NCI-H1048 (cell line): ENCODE measurements at places on chromosomes 16 and 17.

GRCh38 chr17:39617446-39618245, 9.1 kb upstream of the PPP1R1B start:
- DNase-seq = no peak

DNA sequence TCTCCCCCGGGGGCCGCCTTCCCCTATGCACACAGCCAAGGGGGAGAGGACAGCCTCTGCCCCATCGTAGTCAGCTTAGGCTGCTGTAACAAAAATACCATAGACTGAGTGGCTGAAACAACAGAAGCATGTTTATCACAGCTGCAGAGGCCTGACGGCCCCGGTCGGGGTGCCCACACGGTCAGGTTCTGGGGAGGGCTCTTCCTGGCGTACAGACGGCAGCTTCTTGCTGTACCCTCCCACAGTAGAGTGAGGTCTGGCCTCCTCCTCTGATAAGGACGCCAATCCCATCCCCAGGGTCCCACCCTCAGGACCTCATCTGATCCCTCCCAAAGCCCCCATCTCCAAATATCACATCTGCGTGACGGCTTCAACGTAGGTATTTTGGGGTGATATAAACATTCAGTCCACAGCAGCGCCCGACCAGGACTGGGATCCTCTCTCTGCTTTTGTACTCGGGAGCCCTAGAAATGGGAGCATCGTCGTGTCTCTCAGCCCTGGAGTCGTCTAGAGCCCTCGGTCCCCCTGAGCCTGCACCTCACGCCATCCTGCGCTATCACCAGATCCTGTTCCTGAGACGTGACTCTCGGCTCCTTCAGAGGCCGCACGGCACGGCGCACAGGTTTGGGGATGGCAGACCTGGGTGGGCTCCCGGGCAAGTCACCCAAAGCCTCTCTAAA, 67.8 kb downstream of the RPH3AL start:
- DNase-seq = no peak

DNA sequence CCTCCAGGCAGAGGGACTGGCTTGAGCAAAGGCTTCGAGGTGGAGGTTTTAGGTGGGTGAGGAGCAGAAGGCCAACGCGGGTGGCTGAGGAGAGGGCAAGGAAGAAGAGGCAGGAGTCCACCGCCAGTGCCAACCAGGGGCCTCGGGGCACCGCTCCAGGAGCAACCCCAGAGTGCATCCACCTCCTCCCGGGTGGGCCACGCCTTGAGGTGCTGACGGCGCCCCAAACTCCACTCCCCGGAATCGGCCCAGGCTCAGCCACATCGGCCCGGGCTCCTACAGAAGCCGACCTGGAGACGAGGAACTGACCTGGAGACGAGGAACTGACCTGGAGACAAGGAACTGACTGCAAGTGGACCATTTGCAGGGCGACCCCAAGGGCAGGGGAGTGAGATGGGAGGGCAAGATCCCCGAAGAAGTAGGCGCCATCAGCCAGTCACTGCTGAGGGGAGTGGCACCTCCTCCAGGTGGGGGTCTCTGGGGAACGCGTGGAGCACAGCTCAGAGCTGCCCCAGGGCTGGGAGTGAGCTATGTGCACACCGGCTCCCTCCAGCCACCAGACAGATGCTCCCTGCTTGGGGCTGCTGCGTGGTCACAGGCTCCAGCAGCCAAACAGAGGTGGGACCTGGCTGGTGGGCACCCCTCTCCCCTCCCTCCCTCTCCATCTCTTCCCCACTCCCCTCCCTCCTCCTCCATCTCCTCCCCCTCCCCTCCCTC, 29.2 kb upstream of the CBFA2T3 start:
- DNase-seq = no peak

DNA sequence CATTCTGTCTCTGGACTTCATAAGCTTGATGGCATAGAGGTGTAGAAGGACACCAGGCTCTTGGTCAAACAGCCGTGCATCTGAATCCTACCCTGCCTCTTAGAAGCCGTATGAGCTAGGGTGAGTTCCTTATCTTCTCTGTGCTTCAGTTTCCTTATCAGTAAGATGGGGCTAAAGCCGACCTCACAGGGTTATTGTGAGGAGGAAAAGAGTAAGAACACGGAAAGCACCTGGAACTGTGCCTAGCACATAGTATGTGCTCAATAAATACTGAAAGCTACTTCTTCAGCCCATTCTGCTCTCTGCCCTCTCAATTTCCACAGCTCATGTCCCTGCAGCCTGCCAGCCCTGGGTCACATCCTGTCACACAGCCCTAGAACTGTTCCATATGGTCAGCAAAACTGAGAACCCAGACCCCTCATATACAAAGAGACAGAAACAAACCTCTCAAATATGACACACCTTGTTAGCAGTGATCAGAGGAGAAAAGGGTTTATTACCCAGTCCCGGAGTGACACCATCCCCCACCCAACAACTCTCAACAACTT, 17.0 kb upstream of the UBTF start:
- no peak for DNase-seq

DNA sequence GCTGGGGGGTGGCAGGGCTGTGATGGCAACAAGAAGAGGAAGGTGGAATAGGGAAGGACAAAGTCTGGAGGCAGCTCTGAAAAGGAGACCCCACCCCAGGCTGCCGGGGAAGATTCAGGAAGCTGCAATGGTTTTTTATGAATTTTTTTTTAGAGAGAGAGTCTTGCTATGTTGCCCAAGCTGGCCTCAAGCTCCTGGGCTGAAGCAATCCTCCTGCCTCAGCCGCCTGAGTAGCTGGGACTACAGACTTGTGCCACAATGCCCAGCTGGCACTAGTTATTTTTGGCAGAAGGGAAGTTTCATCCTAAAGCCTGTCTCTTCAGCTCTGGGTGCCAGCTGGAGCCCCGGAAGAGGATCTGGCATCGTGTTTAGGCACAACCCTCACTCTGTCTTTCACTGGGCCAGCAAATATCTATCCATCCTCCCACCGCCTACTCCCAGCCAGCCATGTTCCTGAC, 1.3 kb upstream of the CES3 start:
- DNase-seq = no peak

DNA sequence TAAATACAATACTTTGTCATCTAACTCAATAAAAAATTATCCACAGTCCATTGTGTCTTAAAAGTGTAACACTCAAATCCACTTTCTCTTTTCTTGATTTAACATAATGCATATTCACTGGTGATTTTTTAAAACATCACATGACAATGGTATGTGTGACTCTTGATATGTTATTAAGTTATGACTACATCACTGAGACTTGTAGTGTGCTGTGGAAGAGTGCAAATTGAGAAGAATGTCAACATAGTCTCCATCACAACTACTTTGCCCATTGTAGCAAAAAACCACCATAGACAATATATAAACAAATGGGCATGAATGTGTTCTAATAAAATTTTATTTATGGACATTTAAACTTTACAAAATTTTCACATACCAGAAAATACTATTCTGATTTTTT, 380.7 kb upstream of the PMFBP1 start:
- no peak for DNase-seq

DNA sequence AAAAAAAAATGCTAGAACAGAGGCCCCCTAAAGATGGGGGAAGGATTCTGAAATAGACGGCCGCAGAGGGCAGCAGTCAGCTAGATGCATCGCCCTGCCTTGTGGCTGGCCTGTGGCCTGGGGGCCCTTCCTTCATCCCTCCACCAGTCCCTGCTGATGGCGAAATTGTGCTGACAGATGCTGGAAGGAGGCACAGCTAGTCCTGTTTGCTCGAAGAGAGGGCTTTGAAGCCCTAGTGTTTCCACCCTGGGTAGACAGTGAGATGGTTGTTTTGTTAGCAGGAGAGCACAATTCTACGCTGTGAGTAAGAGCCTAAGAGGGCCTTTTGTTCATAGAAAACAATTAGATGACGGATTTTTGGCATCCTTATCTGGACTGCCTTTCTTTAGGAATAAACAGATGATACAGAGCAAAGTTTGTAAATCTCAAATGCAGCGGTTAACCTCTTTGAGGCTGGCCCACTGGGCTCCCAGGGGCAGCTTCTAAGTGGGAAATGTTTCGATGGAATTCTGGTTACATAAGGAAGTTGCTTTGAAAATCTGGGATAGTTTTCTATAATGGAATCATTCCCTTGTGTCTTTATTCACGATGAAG, 23.0 kb downstream of the VPS35L start:
- no peak for DNase-seq

DNA sequence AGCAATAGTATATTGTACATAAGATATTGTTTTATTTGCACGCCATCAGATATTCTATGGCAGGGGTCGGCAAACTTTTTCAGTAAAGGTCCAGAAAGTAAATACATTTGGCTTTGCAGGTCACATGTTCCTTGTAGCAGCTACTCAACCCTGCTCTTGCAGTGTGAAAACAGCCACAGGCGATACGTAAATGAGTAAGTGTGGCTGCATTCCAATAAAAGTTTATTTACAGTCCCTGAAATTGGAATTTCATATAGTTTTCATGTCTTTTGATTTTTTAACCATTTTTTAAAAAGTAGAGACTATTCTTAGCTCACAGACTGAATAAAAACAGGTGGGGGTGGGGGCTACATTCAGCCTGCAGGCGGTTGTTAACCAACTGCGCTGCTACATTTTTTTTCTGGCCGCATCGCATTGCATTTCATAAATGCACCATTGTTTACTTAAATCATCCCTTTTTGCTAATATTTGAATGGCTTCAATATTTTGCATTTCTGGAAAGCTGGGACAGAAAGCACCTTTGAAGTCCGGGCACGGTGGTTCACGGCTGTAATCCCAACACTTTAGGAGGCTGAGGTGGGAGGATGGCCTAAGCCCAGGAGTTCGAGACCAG, 50.5 kb upstream of the HAPSTR1 start:
- DNase-seq = peak; percentile 0

- DNase-seq = no peak
Observed at GRCh38 chr16:24771779-24772157, 42.3 kb downstream of the TNRC6A start.

- DNase-seq = peak; percentile 23
Observed at GRCh38 chr17:82212331-82213250, at the start of gene CCDC57. CCDC57 (minus strand) TSS chr17:82212842; CDS start chr17:82201944, 10,898 bp downstream.

GRCh38 chr17:58575511-58575910, 61.1 kb upstream of the MTMR4 start:
- no peak for DNase-seq

DNA sequence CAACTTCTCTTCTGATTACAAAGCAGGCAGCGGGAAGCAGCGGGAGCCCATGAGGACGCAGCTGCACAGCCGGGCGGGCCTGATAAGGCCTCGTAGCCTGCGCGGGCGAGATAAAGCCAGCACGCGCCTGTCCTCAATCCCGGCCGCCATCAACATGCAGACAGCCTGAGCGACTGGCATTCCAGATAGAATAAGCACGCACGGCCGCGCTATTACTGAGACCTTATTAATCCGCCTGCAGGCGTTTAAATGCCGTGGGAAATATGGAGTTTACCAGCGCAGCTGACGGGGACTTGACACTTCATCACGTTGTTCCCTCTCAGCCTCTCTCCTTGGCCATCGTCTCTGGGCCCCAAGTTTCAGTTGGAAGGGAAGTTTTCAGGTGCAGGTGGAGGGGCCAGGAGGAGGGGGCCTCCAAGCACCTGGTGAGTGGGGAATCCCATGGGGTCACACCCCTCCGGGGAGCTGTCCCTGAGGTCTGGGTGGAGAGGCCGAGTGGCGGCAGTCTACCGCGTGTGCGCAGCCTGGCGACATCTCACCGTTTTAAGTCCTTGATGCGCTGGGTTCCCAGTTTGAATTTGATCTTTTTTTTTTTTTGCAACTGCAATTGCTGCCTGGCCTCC, 27.3 kb upstream of the CBFA2T3 start:
- no peak for DNase-seq

GRCh38 chr16:78800523-78800922, 701.1 kb downstream of the WWOX start:
- DNase-seq = no peak

- no peak for DNase-seq
Observed at GRCh38 chr16:85253084-85253941, 141.0 kb upstream of the CIBAR2 start.

DNA sequence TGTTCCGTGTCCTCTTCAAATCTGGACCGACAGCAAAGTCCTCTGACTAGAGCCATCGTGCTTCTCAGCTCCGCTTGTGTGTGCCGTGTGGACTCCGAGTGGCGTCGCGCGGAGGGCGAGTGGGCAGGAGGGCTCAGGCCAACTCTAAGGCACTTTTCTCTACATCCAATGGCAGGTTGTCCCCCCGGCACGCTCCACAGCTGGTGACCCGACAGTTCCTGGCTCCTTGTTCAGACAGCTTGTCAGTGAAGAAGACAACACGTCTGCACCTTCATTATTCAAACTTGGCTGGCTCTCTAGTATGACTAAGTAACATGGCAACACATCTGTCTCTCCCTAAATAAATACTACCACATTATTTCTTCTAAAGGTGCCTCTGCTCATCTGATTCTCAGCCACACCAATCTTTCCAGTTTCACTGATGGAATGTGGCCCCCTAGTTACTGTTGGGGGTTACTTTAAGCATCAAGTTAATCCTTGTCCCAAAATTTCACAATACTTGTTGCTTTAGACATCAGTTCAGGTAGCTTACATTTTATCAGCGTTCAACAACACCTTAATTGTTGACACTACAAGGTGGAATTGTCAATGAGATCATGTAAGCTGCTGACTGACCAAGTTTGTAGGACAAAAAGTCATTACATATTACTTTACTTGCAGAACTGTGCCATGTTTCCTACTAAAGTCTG, 15.4 kb downstream of the COG1 start:
- DNase-seq = no peak

- peak; percentile 11 for DNase-seq
Observed at GRCh38 chr17:43576563-43577229, 30.6 kb upstream of the ETV4 start.

- no peak for DNase-seq
Observed at GRCh38 chr17:62913991-62914570, 52.0 kb upstream of the TANC2 start.

DNA sequence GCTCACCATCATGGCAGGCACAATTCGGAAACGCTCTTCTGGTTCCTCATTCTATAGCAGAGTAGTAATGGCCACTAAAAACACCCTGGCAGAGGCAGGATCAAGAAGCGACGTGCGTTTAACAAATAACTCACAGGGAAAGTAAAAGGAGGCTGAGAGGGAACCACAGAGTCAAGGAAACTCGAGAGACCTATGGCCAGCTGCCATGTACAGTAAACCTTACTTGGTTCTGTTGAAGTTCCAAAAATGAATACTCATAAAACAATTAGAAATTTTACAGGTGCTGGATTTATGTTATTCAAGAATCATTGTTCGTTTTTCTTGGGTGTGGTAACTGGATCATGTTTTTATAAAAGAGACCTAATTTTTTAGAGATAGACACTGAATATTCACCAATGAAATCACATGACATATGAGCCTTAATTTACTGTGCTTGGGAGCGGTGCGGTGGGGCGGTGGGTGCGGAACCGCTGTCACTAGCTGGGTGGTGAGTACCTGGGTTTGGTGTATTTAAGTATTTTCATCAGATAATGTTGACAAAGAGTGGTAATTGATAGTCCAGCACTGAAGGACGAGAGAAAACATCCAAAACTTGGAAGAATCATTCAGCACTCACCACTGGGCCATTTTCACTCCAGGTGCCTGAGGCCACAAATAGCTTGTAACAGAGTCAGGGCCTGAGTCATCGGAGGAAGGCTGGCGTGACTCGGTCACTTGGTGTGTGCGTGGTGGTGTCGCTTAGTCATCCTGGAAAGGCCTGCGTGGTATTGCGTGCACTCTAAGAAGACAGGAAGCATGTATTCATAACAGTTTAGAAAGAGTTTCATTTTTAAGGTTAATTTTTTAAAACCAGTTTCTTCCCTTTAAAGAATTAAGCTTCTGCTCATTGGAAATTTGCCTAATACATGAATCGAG, 135.4 kb upstream of the CHMP6 start:
- DNase-seq = no peak
